ENCODE measurements at places on chromosomes 6 and 20.

DNA sequence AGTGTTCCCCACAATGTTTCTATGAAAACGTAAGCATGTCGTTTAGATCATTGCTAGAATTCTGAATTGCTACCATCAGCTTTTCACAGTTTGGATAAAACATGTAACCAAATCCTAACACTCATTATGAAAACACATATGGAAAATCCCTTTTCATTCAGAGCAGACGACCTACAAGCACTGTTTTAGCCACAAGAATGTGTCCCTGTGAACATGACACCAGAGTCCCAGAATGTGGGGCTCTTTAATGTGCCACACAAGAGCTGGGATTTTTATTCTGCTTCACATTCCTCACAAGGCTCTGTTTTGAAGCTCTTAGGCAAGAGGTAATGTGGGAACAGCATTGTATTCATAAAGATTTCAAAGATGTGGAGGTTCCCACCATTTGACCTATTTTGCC is 141.1 kb upstream of the CITED2 start:
- no peak for DNase-seq

GRCh38 chr6:34381081-34381480 is 11.4 kb downstream of the NUDT3 start:
- no peak for DNase-seq

- no peak for DNase-seq
Measured at GRCh38 chr6:17612048-17612447, 11.9 kb downstream of the FAM8A1 start.

DNA sequence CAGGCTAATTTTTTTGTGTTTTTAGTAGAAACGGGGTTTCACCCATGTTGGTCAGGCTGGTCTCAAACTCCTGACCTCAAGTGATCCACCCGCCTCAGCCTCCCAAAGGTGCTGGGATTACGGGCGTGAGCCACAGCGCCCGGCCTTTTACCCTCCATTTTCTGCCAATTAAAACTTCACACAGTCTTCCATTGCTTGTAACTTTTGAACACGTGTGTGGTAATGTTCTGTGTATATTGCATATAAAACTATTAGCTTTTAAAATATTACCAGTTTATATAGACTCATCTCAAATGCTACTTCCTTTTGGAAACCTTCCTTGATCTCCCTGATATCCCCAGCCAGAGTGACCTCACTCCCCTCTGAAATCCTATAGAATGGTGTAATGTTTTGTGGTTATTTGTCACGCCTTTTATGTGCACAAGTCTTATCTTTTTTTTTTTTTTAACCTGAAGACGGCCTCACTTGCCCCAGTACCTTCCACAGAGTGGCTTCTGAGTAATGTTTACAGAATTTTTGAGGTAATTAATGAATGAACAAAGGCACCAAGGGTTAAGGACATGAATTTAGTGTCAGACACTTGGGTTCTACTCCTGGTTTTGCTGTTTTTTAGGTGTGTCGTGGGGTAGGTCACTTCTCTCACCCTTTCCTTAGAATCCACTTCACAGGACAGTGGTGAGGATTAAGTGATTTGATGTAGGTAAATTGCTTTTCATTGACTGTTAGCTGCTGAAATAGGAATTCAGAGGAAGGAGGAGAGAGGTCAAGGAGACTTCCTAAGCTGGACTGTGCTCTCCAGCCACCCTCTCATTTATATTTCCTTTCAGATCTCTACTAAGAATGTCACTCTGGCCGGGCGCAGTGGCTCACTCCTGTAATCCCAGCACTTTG is 11.2 kb upstream of the MMP24 start:
- no peak for DNase-seq

- DNase-seq: no peak
Measured at GRCh38 chr6:116330511-116330910, 40.2 kb upstream of the DSE start.

GRCh38 chr6:44400572-44400971 is 13.1 kb downstream of the CDC5L start:
- DNase-seq: no peak

- no peak for DNase-seq
Measured at GRCh38 chr20:41738604-41739206, 120.5 kb upstream of the CHD6 start.

DNA sequence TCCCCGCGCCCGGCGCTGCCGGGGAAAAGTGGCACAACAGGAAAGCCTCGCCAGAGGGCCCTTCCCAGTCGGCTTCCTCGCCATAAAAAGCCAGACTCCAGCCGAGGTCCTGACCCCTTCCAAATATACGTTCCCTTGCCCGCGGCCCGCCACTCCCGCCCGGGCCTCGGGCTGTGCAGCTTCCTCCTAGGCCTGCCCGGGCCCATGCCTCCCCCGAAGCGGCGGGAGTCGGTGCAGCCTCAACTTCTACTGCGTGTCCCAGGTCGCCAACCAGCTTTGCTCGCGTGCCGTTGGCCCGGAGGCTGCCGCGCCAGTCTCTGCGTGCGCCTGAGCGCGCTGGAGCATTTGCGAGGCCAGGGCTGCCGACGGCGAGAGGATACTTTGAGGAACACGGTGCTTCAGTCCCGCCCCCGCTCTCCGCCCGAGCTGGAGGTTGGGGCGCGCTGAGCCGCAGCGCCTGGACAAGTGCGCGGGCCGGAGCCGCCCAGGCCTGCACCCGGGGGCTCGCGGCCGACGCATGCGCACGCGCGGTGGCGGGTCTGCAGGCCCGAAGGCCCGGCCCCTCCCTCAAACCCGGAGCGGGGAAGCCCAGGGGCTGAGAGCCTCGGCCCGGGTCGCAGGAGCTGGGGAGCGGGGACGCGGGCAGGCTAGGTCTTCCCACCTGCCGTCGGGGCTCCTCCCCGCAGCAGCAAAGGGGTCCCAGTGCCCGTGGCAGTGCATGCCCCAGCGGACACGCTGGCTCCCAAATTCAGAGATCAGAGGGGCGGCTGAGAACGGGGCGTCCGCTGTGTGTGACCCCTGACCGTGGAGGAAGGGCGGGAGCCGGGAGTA is 10.2 kb downstream of the FOXC1 start:
- no peak for DNase-seq

GRCh38 chr20:43925801-43926200 is 11.1 kb downstream of the TOX2 start:
- DNase-seq: no peak

- no peak for DNase-seq
Measured at GRCh38 chr6:104600639-104600931, 259.1 kb downstream of the HACE1 start.

- DNase-seq: no peak
Measured at GRCh38 chr6:18392346-18392877, 5.3 kb downstream of the RNF144B start.

DNA sequence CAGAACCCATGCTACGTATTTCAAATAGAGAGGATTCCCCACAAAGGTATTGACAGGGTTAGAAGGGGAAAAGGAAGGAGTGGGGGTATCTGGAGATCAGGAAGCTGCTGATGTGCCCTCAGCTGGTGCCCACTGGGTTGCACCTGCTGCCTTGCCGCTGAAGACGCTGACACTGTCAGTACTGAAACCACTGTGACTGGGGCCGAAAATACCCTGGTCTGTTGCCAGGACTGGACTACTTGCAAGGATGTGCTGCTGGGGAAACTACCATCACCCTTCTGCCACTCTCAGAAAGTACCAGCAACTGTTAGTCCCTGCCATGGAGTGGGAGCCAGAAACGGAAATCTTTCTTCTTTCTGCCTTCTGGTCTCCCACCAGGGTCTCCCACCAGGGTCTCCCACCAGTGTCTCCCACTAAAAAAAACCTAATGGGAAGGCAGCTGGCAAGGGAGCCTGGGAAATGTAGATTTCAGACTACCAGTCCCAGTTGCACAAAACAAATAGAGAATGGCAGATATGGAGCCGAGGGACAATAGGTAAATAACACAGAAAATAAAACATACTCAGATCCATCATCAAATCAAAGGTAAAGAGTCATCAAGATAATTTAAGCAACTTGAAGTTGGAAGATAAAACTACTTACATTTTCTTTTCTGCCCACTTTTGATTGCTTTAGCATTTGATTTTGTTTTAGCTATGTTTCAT is 204.8 kb downstream of the TPBG start:
- no peak for DNase-seq

DNA sequence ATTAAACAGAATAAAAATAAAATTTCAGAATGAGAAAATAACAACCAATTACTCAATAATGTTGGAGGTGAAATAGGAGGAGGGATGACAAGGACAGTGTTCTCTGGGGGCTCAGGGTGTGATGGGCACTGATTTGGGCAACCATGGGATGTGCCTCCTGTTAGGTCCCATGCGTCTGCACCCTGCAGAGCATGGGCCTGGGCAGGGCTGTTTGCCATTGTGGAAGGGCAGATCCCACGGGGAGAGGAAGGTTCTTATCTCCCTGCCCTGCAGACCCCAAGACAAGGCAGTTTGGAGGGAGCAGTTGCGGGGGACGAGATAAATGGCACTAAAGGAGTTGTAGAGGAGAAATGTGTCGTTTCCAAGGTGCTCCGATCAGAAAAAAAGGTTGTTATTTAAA is 206.3 kb downstream of the THBS2 start:
- no peak for DNase-seq

DNA sequence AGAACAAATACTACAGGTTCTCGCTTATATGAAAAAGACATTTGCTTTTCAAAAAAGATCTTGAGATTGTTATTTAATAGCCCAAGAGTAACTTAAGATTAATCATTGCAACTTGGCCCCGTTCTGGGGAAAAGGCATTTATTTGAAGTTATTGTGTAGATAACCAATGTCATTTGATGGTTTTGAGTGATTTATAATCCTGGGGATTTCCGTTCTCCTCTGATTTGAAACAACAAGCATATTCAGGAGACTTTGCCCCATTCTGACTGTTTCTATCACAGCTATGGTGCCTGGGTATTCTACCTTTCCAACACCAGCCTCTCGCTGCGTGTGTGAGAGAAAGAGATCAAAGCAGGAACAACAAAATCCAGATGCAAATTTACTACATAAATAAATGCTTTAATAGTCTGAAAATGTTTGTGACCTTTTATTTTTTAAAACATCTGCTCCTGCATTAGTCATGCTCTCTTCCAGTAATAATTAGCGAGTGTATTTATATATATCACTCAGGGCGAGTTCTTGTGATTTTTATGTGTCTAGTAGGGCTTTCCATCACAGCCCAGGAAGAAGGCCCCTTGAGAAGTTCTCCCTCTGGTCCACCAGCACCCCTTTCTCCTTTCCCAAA is 197.9 kb upstream of the FOXQ1 start:
- no peak for DNase-seq

DNA sequence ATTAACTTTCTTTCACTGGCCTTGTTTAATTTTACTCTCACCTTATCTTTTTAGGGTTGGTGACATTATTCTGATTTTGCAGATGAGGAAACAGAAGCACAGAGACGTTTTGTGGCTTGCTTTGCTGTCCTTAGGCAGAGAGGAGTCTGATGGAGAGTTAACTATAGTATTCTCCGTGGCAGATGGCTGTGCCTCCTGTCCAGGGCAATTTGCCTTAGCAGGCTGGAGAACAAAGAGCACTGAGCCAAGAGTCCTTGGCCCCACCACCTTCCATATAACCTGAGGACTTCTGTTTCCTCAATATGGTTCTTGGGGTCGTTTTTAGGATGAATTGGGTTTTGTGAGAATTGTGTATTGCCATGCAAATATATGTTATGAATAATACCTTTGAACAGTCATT is 71.4 kb upstream of the BACH2 start:
- DNase-seq: no peak

- DNase-seq: no peak
Measured at GRCh38 chr6:23086100-23086499, 516.7 kb downstream of the HDGFL1 start.

GRCh38 chr6:112941613-112942012 is 594.5 kb downstream of the RFPL4B start:
- DNase-seq: no peak

GRCh38 chr20:13229538-13229937 is 8.5 kb downstream of the ISM1 start:
- no peak for DNase-seq

DNA sequence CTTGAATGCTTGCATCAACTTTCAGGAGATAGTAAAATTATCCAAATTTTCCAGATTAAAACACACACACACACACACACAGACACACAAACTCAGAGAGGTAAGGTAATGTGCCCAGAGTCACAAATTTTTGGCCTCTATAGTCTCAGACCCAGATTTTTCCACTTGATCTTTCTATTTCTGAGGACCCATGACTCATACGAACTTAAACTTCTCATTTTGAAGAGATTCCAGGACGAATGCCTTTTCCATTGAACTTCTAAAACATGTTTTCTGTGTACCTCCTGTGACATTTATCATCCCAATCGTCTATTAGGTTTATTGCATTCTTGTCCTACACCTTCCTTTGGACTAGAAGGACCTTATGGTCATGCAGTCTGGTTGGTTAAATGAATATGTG is 172.9 kb upstream of the COL21A1 start:
- no peak for DNase-seq

DNA sequence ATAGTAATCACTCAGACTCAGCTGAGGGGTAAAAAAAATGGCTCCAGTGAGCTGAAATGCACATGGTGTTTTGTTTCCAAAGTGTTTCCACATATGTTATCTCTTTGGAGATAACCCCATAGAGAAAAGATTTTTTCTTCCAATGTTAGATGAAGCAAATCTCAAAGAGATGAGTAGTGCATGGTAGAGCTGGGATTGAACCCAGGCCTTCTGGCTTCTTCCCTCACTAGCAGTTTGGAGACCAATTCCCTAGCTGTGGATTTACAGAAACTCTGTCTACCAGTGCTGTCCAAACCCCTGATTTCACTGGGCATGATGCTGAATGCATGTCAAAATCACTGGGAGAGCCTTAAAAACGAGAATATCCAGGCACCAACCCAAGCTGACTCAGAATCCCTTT is 165.1 kb downstream of the LRFN2 start:
- no peak for DNase-seq

DNA sequence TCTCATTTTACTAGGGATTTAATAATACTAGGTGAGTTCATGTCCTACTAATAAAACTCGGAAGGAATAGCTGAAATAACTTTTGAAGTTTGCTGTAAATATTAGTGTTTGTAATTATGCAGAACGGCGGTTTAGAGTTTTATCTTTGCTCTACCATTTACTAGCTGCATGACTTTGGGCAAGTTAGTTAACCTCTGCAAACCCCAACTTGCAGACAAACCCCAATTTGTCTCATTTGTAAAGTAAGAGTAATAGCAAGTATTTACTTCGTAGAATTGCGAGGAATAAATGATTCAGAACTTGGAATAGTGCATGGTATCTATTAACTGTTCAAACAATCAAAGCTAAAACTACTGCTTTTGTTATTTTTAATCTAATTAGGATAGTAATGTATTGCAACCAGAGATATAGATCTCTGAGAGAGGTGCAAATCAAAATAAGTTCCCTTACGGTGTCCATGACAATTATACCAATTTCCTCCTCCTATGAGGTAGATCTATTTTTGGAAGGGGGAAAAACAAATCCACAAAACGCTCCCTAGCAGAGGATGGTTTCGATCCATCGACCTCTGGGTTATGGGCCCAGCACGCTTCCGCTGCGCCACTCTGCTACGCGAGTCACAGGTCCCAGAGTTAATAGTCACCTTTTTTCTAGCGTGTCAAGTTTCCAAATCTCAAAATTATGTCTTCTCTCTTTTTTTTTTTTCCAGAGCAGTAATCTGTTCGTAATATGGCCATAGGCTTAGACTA is 35.1 kb upstream of the BTN3A2 start:
- no peak for DNase-seq

GRCh38 chr6:82954937-82955577 is 110.6 kb downstream of the UBE3D start:
- DNase-seq: no peak

- no peak for DNase-seq
Measured at GRCh38 chr20:16541226-16541625, 32.0 kb downstream of the KIF16B start.

- no peak for DNase-seq
Measured at GRCh38 chr20:59134182-59134581, 29.4 kb upstream of the ZNF831 start.
